ENCODE measurements at places on chromosomes 7 and 10. TPM values are rescaled to one million over a fixed set of nuclear protein-coding genes. Genes with fewer than 3 reads are reported as not detected.

DNA sequence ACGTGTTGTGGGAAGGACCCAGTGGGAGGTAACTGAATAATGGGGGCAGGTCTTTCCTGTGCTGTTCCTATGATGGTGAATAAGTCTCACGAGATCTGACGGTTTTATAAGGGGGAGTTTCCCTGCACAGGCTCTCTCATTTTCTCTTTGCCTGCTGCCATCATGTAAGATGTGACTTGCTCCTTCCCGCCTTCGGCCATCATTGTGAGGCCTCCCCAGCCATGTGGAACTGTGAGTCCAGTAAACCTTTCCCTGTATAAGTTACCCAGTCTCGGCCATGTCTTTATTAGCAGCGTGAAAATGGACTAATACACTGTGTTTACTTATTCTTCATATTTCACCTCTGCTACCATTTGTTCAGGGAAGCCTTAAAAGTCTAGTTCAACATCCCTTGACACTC, 2.2 kb upstream of the DNAAF5 start:
- no peak overlapping the region for H3K27ac ChIP-seq
- DNase-seq: no peak
- no peaks in the 10 kb centered on the region for H3K27me3 ChIP-seq
- no peaks in the 10 kb centered on the region for H3K4me1 ChIP-seq
- H3K4me3 ChIP-seq: no peak overlapping the region

SORCS1 gene
- 6.8 TPM for total RNA-seq

DNA sequence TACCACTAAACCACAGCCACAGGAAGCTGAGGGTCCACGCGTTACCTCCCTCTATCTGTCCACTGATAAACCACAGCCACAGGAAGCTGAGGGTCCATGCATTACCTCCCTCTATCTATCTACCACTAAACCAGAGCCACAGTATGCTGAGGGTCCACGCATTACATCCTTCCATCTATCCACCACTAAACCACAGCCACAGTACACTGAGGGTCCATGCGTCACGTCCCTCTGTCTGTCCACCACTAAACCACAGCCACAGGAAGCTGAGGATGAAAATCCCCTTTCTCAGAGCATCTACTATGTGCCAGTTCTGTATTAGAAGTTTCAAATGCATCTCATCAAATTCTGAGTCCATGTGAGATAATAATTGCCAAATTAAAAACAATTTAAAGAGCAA, 589.3 kb downstream of the DNAJB6 start:
- H3K27ac ChIP-seq: no peak overlapping the region
- no peak for DNase-seq
- no peaks in the 10 kb centered on the region for H3K27me3 ChIP-seq
- H3K4me3 ChIP-seq: no peak overlapping the region
- no peaks in the 10 kb centered on the region for H3K36me3 ChIP-seq
- H3K4me1 ChIP-seq: no peaks in the 10 kb centered on the region

- H3K4me1 ChIP-seq: no peaks in the 10 kb centered on the region
- H3K4me3 ChIP-seq: no peak overlapping the region
- DNase-seq: no peak
These were observed 904.2 kb upstream of the POT1 start for GRCh38 chr7:125833839-125834238.

GRCh38 chr7:50349399-50349798, 44.9 kb downstream of the IKZF1 start:
- H3K27me3 ChIP-seq: no peaks in the 10 kb centered on the region
- H3K27ac ChIP-seq: no peak overlapping the region
- no peak overlapping the region for H3K4me3 ChIP-seq
- DNase-seq: no peak
- H3K36me3 ChIP-seq: no peaks in the 10 kb centered on the region
- no peaks in the 10 kb centered on the region for H3K4me1 ChIP-seq

DNA sequence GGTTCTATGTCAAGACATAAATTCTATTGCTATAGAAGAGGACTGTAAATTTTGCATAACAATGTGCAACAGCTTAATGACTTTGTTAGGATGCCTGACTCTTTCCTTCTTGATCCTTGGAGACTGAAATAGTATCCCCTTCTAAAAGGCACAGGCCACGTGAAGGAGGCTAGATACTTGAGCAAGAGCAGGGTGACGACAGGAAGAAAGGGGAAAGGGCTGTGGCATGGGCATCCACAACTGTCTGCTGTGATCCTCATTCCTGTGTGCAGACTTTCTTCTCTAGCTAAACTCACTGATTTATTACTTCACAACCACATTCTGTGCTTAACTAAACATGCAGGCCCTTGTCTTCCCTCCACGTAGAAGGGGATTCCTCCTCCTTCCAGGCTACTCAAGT, 1111.8 kb upstream of the C7orf33 start:
- H3K36me3 ChIP-seq: no peaks in the 10 kb centered on the region
- no peak for DNase-seq
- no peak overlapping the region for H3K4me3 ChIP-seq

DNA sequence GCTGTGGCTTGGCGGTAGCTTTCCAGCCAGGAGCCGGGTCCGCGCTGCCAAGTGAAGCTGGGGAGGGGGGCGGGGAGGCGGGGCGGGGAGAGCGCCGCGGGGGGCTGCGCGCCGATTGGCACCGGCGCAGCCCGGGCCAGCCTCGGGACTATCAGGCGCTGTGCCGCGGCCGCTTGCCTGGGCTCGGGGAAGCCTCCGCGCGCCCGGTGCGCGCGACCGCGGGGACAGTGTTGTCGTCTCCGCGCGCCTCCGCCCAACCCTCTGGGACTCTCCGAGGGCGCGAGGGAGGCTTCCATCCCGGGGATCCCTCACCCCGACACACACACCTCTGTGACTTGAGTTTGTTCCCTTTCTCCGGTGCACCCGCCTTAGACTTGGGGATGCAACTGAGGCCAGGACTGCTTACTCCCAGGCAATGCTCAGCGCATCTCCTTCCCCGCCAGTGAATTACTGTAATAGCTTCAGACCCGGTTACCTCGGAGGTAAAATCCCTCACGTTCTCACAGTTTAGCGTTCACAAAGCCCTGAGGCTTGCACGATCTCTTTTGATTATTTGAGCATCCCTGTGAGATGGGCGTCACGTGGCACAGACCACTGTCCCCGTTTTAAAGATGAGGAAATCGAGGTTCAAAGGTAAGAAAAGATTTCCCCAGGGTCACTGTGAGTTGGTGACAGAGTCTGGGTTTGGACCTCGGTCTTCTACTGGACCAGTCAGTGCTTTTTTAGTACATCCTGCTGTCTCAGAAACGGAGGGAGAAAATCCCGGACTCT, at the start of gene NKX1-2:
NKX1-2 (minus strand) TSS at position 24 of the 771 bp plus-strand sequence. CDS start 92 bp downstream, outside the sequence.
- peaks cover 36% of the 10 kb centered on the region for H3K4me1 ChIP-seq
- H3K36me3 ChIP-seq: no peaks in the 10 kb centered on the region
- no peak within 1 kb of the TSS for H3K27ac ChIP-seq
- peaks cover 69% of the 10 kb centered on the region for H3K27me3 ChIP-seq

DNA sequence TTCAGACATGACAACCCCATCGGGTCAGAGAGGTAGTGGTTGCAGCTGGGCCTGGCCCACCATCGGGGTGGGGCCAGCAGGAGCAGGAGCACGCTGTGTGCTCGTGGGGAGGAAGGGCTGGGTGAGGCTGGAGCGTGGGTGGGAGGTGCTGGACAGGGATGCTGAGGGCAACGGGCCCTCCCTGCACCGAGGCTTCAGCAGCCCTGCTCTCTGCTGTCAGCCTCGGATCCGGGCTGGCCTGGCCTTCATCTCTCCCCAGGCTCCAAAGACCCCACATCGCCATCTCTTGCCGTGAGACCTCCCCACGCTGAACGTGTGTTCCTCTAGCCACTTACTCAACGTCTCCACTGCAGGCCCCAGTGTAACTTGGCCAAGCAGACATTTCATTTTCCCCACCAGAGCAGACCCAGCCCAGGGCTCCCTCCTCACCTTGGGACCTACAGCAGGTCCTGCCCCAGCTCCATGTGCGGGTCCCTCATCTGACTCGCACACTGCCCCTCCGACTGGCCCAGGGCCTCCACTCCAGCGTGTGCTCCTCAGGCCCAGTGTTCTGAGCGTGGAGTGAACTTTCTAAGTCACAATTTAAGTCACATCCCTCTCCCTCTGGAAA, 462.4 kb downstream of the DNAJB6 start:
- H3K36me3 ChIP-seq: no peaks in the 10 kb centered on the region
- DNase-seq: no peak
- H3K27ac ChIP-seq: no peak overlapping the region

ANKRD7 gene
- 2.5 TPM for total RNA-seq

- DNase-seq: no peak
- H3K27me3 ChIP-seq: no peaks in the 10 kb centered on the region
- no peak overlapping the region for H3K4me3 ChIP-seq
These were observed 97.7 kb downstream of the ARHGAP12 start for GRCh38 chr10:31830887-31831286.

- H3K27me3 ChIP-seq: no peaks in the 10 kb centered on the region
- H3K4me1 ChIP-seq: peaks cover 10% of the 10 kb centered on the region
- peak overlapping the region; percentile 35 for H3K4me3 ChIP-seq
- peak overlapping the region; percentile 52 for H3K27ac ChIP-seq
These were observed 131.4 kb downstream of the PRPF18 start for GRCh38 chr10:13717936-13718772.

DNA sequence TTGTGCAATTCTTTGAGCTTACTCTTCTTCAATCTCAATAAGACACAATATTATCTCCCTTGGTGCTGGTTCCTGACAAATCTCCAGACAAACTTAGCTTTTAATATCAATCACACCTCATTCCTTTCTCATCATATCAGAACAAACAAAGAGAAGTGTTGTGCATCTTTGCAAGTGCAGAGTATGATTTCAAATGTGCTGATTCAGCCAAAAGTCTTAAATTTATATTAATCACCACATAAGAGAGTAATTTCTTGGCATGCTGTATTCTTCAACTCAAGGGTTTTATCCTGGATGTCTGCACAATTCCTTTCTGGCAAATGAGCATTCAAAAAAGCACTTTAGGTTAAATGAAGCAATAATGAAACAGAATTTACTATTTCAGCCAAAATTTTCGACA, 877.8 kb downstream of the ANKRD7 start:
- H3K4me1 ChIP-seq: no peaks in the 10 kb centered on the region
- DNase-seq: no peak
- H3K36me3 ChIP-seq: no peaks in the 10 kb centered on the region

DNA sequence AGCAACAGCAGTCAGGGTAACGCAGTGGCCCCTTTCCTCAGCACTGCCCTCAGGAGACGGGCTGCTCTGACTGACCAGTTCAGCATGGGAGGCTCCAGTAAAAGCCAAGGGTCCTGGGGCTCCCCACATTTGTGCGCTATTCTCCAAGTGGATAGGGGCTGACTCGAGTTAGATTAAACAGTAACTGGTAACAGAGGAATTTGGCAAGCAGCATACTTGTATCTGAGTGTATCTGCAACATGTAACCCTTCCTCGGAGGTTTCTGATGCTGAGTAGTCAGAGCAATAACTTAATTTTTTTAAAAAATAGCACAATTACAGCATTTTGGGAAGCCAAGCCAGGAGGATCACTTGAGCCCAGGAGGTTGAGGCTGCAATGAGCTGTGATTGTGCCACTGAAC, 22.8 kb downstream of the SORBS1 start:
- H3K4me3 ChIP-seq: no peak overlapping the region
- no peaks in the 10 kb centered on the region for H3K36me3 ChIP-seq
- no peaks in the 10 kb centered on the region for H3K27me3 ChIP-seq
- H3K4me1 ChIP-seq: peaks cover 96% of the 10 kb centered on the region
- peak overlapping the region; percentile 98 for H3K27ac ChIP-seq
- DNase-seq: no peak

DNA sequence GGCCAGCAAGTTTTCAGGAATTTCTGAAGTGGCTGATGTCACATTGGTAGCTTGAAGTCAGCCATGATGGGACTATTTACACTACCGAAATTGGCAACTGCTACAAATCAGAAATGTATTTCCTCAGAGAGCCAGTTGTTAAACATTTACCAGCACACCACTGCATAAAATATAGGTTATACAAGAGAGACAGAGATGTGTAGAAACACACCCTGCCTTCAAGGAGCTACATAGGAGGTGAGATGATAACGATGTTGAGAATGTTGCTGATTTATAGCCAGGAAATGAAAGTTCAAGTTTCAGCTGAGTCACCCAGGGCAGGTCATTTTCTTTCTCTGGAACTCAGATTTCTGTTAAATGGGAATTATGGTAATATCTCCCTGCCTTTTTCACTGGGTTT, 46.0 kb upstream of the TCF7L2 start:
- DNase-seq: no peak
- no peak overlapping the region for H3K27ac ChIP-seq
- H3K4me3 ChIP-seq: no peak overlapping the region
- H3K27me3 ChIP-seq: no peaks in the 10 kb centered on the region
- no peaks in the 10 kb centered on the region for H3K36me3 ChIP-seq

GRCh38 chr7:129089521-129090212, 34.8 kb upstream of the TNPO3 start:
- DNase-seq: no peak
- H3K27ac ChIP-seq: no peak overlapping the region
- no peak overlapping the region for H3K4me3 ChIP-seq

DNA sequence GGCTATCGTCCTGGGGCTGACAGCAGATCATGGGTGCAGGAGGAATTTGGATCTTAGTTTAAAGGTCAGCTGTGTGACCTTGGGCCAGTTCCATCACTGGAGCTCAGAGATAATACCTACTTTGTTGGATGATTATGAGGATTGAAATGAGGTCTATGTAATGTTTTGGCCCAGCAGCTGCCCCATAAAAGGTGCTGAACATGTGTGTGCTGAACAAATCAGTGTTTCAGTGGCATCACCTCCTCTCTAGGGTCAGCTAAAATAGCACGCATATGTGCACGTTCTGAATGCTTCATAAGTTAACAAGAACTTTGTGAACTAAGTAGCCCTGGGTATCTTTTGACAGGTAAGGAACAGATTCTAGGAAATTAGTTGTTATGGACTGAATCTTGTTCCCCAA, 84.8 kb upstream of the LRRC18 start:
- no peaks in the 10 kb centered on the region for H3K4me1 ChIP-seq
- no peaks in the 10 kb centered on the region for H3K36me3 ChIP-seq
- peak overlapping the region; percentile 65 for H3K27ac ChIP-seq
- no peak overlapping the region for H3K4me3 ChIP-seq
- H3K27me3 ChIP-seq: no peaks in the 10 kb centered on the region
- no peak for DNase-seq

GRCh38 chr7:55878691-55879090, 8.6 kb upstream of the ZNF713 start:
- H3K4me1 ChIP-seq: no peaks in the 10 kb centered on the region
- no peak for DNase-seq
- H3K27me3 ChIP-seq: no peaks in the 10 kb centered on the region
- H3K4me3 ChIP-seq: no peak overlapping the region
- no peaks in the 10 kb centered on the region for H3K36me3 ChIP-seq

DNA sequence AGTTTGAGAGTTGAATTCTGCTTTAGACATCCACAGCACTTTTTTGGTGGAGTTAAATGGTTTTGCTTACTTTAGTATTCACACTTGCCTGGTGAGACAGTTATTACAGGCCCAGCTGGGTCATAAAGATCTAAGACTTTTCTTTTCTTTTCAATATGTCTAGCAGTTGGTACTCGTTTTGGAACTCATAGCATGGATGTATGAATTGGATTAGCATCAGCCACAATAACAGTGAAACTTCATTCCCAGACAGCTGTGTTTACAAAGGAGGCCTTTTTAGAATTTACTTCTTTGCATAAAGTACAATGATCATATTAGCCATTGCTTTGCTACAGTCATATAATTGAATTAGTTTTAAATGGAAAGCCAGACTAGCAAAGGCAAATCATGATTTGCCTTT, 168.4 kb upstream of the DKK1 start:
- no peak overlapping the region for H3K4me3 ChIP-seq
- no peaks in the 10 kb centered on the region for H3K27me3 ChIP-seq
- DNase-seq: no peak
- no peak overlapping the region for H3K27ac ChIP-seq
- no peaks in the 10 kb centered on the region for H3K36me3 ChIP-seq
- H3K4me1 ChIP-seq: no peaks in the 10 kb centered on the region

- no peaks in the 10 kb centered on the region for H3K27me3 ChIP-seq
- H3K4me3 ChIP-seq: no peak overlapping the region
- peaks cover 20% of the 10 kb centered on the region for H3K36me3 ChIP-seq
- H3K27ac ChIP-seq: no peak overlapping the region
These were observed 54.9 kb downstream of the CLIP2 start for GRCh38 chr7:74344132-74344496.

Measured in sigmoid colon (tissue), 7 donors.